ENCODE measurements at places on chromosomes 5 and 9.

DNA sequence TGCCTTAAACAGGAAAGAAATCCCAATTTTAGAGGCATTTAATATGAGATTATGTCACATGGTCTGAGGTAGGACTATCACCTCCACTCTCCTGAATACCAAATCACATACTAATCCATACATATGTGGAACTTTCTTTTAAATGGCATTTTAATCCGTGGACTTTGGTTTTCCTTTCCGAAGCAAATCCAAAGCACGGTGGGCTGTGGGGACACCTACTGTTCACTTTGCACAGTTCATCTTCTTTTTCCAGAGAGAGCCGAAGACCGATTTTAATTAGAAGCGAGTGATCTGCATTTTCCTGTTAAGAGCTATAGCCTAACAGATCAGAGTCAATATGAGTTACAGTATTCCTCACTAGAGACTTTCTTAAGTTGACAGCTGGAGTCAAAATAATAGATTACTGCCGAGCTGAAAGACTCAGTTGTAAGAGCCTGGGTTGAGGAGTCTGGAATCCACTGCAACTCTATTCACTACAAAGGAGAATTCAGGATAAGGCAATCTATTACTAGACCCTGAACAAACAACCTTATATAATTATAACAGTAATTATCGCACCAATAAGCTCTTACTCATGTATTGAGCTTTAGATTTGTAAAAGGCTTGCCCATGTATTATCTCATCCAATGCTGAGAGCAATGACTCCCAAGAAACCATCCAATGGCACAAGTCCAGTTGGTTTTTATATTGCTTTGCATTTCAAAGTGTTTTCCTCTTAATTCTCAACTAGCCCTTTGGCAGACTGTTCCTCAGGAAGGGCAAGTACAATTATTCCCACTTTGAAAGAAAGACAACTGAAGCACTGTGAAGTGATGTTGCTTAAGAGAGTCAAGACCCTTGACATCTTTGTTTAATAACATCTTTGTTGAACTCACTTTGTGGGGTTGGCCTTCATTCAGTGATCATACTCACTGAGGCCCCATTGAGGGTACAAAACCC lies 144.7 kb downstream of the TRPM6 start:
- DNase-seq, result no peak

DNA sequence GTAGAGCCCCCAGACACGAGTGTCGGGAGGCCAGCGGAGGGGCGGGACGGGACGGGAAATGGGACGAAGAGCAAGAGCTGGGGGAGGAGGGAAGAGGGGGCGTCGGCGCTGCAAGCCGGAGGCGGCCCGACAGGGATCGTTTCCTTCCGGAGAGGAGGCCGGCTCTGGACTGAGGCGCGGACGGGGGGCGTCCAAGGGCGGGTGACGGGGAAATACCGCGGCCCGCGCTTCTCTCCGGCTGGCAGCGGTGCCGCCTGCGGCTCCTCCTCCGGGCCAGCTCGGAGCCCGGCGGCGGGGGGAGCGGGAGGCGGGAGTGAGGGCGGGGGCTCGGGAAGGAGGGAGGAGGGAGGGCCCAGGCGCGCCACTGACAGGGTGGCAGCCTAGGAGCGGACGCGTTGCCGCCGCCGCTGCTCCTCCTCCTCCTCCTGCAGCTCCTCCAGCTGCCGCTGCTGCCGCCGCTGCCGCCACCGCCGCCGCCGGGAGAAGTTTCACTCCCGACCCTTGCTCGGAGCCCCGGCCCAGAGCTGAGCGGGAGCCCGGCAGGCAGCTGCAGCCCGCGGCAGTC lies at the start of gene CHSY3:
Gene CHSY3, plus strand, starts transcription at position 364 of the 565 bp plus-strand sequence.
- DNase-seq, result peak; percentile 16

- no peak for DNase-seq
These were observed 846.3 kb downstream of the TLE1 start for GRCh38 chr9:80843028-80843427.

DNA sequence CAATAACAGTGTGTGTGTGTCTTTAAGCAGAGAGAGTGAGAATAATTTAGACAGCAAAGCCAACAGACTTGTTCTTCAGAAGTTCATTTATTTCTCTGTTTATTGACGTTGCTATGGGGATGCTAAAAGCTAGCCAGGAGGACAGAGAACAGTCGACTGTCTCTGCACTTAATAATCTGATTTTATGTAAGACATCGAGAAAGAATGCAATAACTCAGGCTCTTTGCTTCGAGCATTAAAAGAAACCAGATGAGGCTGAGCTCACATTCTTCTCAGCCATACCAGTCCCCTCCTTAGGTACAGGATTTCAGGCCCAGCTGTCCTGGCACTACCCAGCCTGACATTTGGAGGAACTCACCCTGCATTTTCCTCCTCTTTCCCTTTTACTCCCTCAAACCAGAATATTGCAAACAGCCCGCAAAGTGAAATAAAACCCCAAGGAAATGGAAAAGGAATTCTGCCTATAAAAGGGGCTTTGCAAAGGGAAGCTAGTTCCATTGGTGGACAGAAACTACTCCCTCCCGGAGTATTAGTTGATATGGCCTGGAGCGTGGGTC lies 44.5 kb upstream of the DPYSL3 start:
- no peak for DNase-seq

DNA sequence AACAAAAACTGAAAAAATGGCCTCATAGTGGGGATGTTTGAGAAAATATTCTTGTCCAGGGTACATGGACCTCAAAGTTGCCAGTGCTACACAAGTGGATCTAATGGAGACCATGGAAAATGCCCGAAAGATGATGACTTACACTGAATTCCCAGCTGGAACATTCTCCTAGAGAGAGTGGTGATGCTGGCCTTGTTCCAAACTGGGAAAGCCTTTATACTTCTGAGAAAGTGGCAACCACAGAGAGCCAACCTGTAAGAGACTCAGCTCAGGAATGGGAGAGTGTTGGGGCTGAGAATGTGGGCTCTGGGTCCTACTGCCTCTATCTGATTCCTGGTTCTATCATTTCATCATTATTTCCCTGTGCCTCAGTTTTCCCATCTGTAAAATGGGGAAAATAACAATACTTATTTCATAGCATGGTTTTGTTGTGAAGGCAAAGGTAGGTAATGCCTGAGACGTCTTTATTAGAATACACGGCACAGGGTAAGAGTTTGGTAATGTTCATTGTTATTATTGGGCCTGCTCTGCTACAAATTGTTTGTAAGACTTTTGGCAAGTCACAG lies 229.0 kb upstream of the PANK3 start:
- no peak for DNase-seq

GRCh38 chr9:70578720-70579119 lies 164.3 kb upstream of the KLF9 start:
- DNase-seq, result no peak

GRCh38 chr9:127588740-127589506 lies 23.2 kb upstream of the STXBP1 start:
- DNase-seq, result no peak

DNA sequence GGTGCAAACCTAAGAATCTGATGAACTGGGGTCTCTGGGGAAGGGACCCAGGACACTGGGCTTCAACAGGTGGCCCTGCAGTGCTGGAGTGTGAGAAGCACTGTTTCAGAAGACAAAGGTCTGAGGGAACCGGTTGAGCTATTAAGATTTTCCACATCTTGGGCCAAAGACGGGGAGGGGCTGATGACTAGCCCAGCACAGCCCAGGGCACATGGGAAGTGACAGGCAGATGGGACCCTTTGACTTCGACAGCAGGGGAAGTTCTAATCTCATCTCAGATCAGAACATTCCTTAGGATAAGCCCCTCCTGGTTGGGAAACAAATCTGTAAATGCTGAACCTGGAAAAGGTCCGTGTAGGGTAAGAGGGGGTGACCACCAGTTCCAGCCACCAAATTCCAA lies 67.4 kb downstream of the RAPGEF1 start:
- no peak for DNase-seq

DNA sequence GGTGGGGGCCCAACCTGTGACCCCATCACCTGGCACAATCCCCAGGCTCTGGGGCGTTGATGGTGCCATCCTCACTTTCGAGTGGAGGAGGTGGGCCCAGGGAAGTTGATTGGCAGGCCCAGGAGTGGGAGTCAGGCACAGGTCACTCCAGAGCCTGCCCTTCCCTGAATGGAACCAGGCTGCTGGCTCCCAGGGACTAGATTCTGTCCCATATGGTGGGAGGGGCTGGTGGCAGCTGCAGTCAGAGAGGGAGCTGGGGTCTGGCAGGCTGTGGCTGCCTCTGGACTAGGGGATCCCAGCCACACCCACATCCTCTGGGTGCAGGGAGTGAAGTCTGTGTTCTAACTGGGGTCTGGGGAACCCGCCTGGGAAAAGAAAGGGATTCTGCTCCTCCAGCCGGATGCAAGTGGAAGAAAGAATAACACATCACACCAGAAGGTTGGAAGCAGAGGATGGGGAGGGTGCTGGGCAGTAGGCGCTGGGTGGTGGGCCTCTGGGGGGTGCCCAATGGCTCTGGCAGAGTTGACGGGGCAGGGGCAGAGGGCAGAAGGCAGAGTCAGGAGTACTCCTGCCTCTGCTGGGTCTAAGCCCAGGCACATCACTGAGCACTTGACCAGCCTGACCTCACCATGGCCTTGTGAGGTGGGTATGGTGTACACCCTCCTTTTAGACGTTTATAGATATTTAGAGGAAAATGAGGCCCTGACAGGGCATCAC lies 25.8 kb downstream of the CEL start:
- DNase-seq, result no peak

- DNase-seq, result no peak
These were observed 9.0 kb upstream of the PAPPA start for GRCh38 chr9:116144555-116144954.

DNA sequence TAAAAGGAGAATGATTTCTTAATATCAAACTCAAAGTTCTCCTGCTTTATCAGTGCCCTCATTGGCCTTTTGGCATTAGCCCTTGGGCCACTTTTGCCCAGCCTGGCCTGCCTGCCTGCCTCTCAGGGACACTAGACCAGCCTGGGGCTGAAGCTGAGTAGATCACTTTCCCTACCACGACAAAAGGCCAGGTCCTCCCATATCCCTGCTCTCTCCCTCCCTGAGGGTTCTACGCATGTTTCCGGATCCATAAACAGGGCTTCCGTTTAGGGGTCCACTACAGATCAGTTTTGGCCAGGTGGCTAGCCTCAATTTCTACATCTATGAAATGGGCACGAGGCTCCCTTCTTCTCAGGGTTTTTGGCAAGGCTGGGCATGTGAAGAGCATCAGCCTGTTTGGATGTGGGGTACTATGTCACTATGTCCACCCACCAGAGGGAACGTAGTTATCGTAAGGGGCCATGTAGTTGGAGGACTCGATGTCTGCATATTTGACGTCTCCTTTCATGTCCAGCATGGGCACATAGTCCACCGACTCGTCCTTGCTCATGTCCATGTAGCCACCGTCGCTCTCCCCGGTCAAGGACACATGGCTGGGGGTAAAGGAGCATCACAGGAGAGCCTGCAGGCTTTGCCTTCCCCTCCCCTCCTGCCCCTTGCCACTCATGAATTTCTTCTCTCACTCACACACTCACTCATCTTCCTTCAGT lies 34.0 kb downstream of the PDGFRB start:
- no peak for DNase-seq

DNA sequence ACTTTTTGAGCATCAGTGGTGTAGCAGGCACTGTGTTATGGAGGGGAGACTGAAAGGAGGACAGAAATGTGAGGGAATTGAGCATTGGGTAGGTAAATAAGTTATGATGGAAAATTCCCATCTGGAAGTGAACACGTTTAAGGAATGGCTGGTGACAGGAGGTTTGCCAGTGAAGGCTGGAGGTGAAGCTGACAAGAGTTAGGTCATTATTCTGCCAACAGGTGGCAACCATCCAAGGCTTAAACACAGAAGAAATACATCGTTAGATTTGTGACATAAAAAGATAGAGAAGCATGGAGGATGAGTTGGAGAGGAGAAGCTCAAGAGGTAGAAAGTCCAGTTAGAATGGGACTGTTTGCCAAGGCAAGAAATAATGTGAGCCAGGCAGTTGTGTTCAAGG lies 455.3 kb upstream of the SGCD start:
- DNase-seq, result no peak

GRCh38 chr5:158051036-158051435 lies 192.1 kb upstream of the CLINT1 start:
- DNase-seq, result no peak

- no peak for DNase-seq
These were observed 265.5 kb upstream of the ADRA1B start for GRCh38 chr5:159650803-159651202.

- no peak for DNase-seq
These were observed 26.9 kb downstream of the KLF4 start for GRCh38 chr9:107462691-107463090.

DNA sequence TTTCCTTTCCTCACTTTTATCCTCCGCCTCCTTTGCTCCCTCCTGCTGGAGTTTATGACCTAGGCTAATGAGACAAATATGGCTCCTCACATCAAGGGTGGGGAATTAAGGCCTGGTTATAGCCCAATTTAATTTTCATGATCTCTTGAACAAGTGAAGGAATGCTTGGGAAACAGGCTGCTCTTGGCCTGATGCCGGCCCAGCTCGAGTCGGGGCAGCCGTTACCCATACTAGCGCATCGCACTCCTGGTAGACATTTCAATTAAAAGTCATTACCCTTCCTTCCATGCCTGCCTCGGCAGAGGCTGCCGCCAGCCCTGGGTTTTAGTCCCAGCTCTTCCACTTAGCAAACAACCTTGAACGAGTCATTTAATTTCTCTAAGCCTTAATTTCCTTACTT lies 425.7 kb downstream of the TMEM38B start:
- no peak for DNase-seq

GRCh38 chr5:81608976-81609375 lies 141.9 kb downstream of the SSBP2 start:
- no peak for DNase-seq

DNA sequence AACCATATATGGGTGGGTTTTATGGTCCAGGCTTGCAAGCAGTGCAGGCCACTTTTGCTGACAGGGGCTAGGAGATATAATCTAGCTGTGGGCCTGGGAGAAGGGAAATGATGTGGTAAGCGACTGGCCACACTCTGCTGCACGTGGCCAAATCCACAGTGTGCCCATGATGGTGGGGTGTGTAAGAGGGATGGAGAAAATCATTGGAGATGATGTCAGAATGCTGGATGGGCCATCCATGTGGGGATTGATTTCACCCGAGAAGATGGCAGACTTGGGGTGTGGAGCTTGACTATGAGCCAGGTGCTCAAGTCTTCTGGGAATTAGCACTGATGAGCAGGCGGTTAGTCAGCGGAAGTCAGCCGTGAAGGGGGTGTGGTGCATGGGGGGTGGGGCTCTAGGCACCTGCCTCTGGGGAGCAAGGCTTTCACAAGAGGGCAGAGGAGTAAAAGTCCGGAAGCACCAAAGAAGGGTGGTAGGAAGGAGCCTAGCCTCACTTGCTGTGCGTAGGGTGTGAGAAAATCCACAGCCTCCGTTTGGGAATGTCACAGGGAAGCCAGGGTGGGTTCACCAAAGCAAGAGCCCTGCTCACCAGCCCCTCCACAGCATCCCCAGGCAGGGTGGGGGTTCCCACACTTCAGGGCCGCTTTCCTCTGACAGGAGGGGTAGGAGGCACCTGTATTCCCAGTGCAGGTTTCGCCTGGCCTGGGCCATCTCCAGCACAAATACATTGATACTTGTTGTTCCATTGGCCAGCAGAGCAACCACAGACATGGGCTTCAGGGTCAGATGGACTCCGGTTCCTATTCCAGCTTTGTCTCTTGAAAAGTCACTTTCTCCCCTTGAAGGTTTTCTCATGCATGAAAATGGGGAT lies 44.5 kb upstream of the ANGPTL2 start:
- peak; percentile 31 for DNase-seq
